CD8-positive, alpha-beta memory T cell (primary cell): ENCODE measurements at places on chromosomes 6 and 20. TPM values are rescaled to one million over a fixed set of nuclear protein-coding genes. Genes with fewer than 3 reads are reported as not detected.

GRCh38 chr6:56946368-56946767, 8.5 kb upstream of the BEND6 start:
- no peak overlapping the region for H3K27ac ChIP-seq
- H3K4me1 ChIP-seq: no peaks in the 10 kb centered on the region
- no peaks in the 10 kb centered on the region for H3K36me3 ChIP-seq
- H3K27me3 ChIP-seq: no peaks in the 10 kb centered on the region
- no peak overlapping the region for H3K4me3 ChIP-seq

DNA sequence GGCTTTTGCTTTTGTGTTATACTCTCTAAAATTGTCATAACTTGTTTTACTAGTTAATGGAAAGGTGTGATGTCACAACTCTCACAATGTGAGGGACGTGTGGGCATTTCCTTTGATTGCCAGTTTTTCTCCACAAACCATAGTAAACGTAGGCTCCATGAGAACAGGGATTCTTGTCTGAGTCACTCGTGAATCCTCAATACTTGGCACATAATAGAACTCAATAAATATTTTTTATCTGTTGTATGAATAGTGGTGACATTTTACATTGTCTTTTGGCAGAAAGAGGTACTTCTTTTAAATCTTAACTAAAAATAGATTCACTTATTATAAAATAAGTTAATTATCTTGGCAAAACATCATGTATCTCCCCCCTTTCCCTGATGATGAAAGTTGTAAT, 69.0 kb upstream of the CNKSR3 start:
- no peak overlapping the region for H3K4me3 ChIP-seq
- no peaks in the 10 kb centered on the region for H3K4me1 ChIP-seq
- H3K27ac ChIP-seq: no peak overlapping the region
- H3K36me3 ChIP-seq: no peaks in the 10 kb centered on the region

DNA sequence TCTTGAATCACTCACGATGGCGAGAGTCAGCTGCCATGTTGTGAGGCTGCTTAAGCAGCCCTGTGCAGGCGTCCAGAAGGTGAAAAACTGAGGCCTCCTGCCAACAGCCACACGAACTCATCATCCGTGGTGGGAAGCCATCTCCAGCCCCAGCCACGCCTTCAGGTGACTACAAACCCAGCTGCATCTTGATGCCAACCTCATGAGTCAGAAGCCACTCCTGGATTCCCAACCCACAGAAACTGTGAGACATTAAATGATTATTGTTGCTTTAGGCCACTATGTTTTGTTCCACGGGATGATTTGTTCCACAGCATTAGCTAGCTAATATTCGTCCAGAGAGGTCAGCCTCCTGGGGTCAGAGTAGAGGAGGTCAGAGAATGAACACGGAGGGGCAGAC, 80.5 kb downstream of the SNX5 start:
- H3K27me3 ChIP-seq: no peaks in the 10 kb centered on the region
- no peak overlapping the region for H3K27ac ChIP-seq
- no peak for DNase-seq
- H3K4me1 ChIP-seq: no peaks in the 10 kb centered on the region
- H3K4me3 ChIP-seq: no peak overlapping the region

SNAP91 gene
- not detected for total RNA-seq

DNA sequence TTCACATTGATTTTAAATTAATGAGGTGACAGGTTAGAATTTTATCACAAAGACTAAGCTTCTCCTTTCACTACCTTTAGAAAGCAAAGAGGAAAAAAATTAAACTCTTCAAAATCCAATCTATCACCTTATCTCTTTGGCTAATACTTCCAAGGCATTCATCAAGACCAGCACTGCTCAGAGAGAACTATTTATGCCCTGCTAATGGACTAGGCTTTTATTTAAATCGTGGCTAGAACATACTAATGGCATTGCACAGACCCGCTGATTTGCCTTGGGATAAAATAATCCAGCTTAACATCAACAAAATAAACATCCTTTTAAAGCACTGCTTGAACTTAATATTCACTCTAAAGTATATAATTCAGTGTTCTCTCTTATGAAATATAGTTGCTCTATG, 880.4 kb downstream of the HACE1 start:
- H3K27ac ChIP-seq: no peak overlapping the region
- no peak overlapping the region for H3K4me3 ChIP-seq
- H3K36me3 ChIP-seq: no peaks in the 10 kb centered on the region
- no peaks in the 10 kb centered on the region for H3K27me3 ChIP-seq

GRCh38 chr20:22807646-22808244, 223.4 kb upstream of the FOXA2 start:
- no peak for DNase-seq
- H3K36me3 ChIP-seq: no peaks in the 10 kb centered on the region
- no peak overlapping the region for H3K4me3 ChIP-seq
- H3K27me3 ChIP-seq: no peaks in the 10 kb centered on the region

GRCh38 chr20:25165128-25165527, 30.4 kb upstream of the ENTPD6 start:
- H3K4me1 ChIP-seq: no peaks in the 10 kb centered on the region
- H3K27me3 ChIP-seq: peaks cover 3% of the 10 kb centered on the region
- H3K4me3 ChIP-seq: no peak overlapping the region
- no peaks in the 10 kb centered on the region for H3K36me3 ChIP-seq
- no peak overlapping the region for H3K27ac ChIP-seq

GRCh38 chr6:167573461-167574215, 248.8 kb downstream of the TTLL2 start:
- H3K36me3 ChIP-seq: no peaks in the 10 kb centered on the region
- H3K4me3 ChIP-seq: no peak overlapping the region
- no peak overlapping the region for H3K27ac ChIP-seq
- no peaks in the 10 kb centered on the region for H3K27me3 ChIP-seq

DNA sequence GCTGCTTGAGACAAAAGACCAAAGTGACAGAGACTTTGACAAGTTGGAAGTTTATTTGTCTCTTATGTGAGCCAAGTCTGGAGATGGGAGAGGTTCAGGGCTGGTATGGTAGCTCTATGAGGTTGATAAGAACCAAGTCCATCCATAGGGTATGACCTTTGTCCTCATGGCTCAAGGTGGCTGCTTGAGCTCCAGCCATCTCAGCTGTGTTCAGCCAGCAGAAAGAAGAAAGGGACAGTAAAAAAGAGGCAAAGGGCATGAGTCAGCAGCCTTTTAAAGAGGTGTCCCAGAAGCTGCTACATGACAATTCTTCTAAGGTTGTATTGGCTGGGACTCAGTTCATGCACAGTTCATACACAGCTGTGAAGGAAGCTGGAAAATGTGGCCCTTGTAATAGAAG, 49.0 kb downstream of the CD40 start:
- no peak overlapping the region for H3K27ac ChIP-seq
- no peak overlapping the region for H3K4me3 ChIP-seq
- no peaks in the 10 kb centered on the region for H3K4me1 ChIP-seq
- peaks cover 2% of the 10 kb centered on the region for H3K27me3 ChIP-seq
- H3K36me3 ChIP-seq: no peaks in the 10 kb centered on the region

- no peak for DNase-seq
- H3K4me1 ChIP-seq: peaks cover 31% of the 10 kb centered on the region
- peak overlapping the region; percentile 56 for H3K4me3 ChIP-seq
- H3K27ac ChIP-seq: peak overlapping the region; percentile 57
- peaks cover 32% of the 10 kb centered on the region for H3K36me3 ChIP-seq
Measured at GRCh38 chr6:44257753-44258324, 511 bp upstream of the SLC35B2 start.

HLA-DPB1 gene
- 25.1 TPM for total RNA-seq

GRCh38 chr6:36248980-36249379, 20.9 kb upstream of the PNPLA1 start:
- no peak for DNase-seq
- no peak overlapping the region for H3K27ac ChIP-seq
- no peaks in the 10 kb centered on the region for H3K4me1 ChIP-seq
- H3K27me3 ChIP-seq: no peaks in the 10 kb centered on the region

- H3K27ac ChIP-seq: no peak overlapping the region
Measured at GRCh38 chr20:62382306-62383198, 4.4 kb upstream of the RPS21 start.

DNA sequence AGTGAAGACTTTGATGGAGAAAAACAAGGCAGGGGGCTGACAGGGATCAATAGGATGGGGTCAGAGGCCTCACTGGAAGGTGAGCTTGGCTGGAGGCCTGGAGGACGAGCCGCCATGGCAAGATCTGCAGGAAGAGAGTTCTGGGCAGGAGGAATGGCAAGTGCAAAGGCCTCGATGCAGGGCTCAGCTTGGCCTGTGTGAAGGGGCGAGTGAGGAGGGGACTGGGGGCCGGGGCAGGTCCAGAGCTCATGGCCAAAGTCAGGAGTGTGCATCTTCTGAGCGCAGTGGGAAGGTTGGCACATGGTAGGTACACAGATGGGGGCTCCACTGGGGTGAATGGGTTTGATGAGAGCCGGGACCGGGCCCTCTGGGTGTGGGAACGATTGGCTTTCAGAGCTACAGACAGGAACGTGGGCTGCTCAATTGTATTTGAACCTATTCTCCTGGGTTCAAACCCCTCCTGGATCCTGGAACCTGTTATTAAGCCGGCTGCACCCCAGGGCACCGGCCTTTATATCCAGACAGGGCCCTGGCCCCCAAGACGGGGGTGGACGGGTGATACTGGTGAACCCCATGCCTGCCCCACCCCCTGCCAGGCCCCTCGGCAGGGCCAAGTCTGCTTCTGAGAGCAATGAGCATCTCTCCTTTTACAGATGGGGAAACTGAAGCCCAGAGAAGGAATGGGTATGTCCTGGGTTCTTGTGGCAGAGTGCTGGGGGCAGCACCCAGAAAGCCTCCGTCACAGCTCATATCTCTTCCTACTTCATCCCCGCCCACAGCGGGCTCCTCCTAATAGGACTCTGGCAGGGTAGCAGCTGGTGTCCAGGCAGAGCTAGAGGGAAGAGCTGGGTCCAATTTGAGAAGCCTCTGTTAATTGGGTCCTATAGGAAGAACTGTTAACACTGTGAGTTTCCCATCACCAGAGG, 106.1 kb downstream of the CEBPB start:
- no peak overlapping the region for H3K27ac ChIP-seq
- H3K4me1 ChIP-seq: peaks cover 9% of the 10 kb centered on the region
- no peaks in the 10 kb centered on the region for H3K36me3 ChIP-seq
- no peak overlapping the region for H3K4me3 ChIP-seq
- no peaks in the 10 kb centered on the region for H3K27me3 ChIP-seq
- no peak for DNase-seq

GPLD1 gene
- 0.35 TPM for total RNA-seq

GRCh38 chr6:10723567-10723881, 654 bp downstream of the TMEM14C start:
- no peaks in the 10 kb centered on the region for H3K27me3 ChIP-seq
- H3K4me3 ChIP-seq: peak overlapping the region; percentile 83
- peak overlapping the region; percentile 84 for H3K27ac ChIP-seq
- DNase-seq: no peak
- H3K36me3 ChIP-seq: no peaks in the 10 kb centered on the region

DNA sequence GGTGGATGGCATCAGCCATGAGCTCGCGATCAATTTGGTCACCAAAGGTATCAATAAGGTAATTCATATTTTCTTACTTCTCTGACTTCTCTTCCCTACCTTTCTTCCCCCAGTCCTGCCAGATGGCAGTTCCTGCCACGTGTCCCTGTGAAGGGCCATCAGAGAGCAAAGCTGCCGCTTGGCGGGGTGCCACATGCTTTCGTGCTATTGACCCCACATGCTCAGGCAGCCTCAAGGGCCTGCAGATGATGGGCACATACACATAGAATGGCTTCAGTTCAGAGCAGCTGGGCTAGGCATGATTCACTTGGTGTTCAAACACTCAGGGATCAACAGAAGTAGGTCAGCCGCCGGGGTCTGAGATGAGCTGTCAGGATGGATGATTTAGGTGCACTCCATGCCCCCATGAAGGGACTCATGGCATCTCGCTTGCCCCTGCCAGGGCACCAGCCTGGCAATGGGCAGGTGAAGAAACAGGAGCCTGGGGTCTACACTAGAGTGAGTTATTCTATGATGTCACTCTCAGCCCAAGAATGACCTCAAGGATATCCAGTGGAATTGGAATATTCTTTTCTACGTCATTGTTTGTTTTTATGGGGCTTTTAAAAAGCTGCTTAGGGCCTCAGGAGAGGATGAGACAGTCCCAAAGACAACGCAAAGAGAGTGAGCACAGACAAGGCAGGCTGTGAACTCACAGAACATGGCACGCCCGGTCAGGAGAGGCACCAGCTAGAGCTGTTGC, 25.5 kb downstream of the BANF2 start:
- no peaks in the 10 kb centered on the region for H3K36me3 ChIP-seq
- H3K27ac ChIP-seq: no peak overlapping the region
- no peaks in the 10 kb centered on the region for H3K27me3 ChIP-seq
- no peak for DNase-seq
- H3K4me3 ChIP-seq: no peak overlapping the region

GRCh38 chr6:40973304-40973703, 65.7 kb downstream of the UNC5CL start:
- H3K4me1 ChIP-seq: no peaks in the 10 kb centered on the region
- DNase-seq: no peak
- no peaks in the 10 kb centered on the region for H3K36me3 ChIP-seq
- no peak overlapping the region for H3K4me3 ChIP-seq
- no peaks in the 10 kb centered on the region for H3K27me3 ChIP-seq

DNA sequence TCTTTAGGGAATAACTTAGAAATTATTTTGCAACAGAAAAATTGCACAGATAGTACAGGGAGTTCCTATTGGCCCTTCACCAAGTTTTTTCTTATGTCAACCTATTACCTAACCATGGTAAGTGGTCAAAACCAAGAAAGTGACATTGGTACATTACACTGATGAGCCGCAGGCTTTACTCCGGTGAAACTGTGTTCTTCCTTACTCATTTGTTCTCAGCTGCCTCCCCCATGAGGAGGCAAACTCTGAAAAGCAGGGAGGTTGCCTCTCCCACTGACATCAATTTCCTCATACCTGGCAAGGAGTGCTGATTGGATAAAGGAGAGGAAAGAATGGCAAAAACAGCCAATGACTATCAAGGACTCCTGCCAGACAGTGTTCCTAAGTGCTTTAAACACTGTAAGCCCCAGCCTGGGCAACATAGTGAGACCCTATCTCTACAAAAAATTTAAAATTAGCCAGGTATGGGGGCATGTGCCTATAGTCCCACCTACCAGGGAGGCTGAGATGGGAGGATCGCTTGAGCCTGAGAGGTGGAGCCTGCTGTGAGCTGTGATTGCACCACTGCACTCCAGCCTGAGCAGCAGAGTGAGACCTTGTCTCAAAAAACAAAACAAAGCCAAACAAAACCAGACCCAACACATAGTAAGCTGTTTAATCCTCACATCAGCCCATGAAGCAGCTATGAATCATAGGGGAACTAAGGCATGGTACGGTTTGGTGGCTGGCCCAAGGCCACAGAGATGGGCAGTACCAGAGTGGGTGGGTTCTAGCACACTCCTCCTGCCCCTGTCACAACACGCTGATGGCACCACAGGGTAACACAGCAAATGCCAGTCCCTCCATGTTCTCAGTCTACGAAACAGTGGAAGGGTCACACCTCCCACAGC, 24.7 kb downstream of the C20orf203 start:
- no peaks in the 10 kb centered on the region for H3K36me3 ChIP-seq
- no peaks in the 10 kb centered on the region for H3K27me3 ChIP-seq
- DNase-seq: no peak
- no peak overlapping the region for H3K27ac ChIP-seq

- no peak for DNase-seq
- no peak overlapping the region for H3K27ac ChIP-seq
Measured at GRCh38 chr6:166007349-166008263, 160.0 kb downstream of the TBXT start.
